Activated CD4-positive, alpha-beta memory T cell treated with anti-CD3 and anti-CD28 coated beads for 36 hours (primary cell): ENCODE measurements at places on chromosomes 12 and 14.

DNA sequence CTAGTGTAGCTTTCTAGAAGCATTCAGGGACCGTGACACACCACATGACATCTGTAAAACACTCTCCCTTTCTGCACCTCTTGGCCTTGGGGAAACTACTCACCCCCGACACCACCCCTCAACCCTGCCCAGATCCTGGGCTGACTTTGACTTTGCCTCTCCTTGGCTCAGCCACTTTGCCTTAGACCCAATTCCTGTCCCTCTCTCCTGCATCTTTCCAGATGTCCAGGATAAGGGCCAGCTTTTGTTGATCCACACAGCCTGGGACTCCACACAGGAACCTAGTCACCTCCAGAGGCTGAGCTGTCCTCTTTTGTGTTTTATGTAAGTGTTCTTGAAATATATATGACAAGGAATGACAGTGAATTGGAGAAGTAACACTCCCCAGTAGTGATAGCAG is 153.7 kb upstream of the PLXNC1 start:
- no peak for DNase-seq

GRCh38 chr14:68740788-68741476 is 51.9 kb downstream of the ZFP36L1 start:
- no peak for DNase-seq

DNA sequence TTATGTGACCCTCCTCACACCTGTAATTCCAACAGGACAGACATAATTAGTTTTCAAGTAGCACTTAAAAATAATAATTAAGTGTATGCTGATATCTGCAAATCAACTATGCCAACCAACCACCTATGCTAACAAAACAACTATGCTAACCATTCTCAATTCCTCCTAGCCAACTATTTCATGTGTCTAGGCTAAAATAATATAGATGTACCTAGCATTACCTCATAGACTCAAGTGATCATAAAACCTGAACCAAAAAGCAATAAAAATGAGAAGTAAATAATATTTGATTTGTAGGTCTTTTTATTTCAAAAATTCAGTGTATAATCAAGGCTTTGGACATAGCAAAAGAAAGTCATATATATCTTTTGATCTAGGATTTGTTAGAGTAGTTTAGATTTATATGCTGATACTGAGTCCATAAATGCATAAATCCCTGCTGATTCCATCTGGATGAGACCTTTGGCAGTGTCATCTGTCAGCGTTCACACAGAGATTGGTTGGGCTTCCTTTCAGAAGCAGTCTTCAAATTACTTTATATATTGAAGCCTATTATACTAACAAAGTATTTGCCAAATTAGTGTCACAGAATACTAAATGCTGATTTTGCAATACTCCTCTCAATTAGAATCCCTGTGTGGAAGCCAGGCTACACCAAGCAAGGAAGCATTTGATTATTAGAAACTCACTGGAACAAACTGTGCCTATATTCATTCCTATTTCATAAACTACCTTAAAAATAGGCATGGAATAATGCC is 101.4 kb upstream of the PPM1H start:
- DNase-seq, result no peak

- no peak for DNase-seq
These were observed 207.0 kb downstream of the ATP23 start for GRCh38 chr12:58148405-58148804.
